ENCODE measurements at places on chromosomes 1 and 21.

GRCh38 chr1:245179706-245180105, 24.9 kb downstream of the KIF26B start:
- no peak for DNase-seq

DNA sequence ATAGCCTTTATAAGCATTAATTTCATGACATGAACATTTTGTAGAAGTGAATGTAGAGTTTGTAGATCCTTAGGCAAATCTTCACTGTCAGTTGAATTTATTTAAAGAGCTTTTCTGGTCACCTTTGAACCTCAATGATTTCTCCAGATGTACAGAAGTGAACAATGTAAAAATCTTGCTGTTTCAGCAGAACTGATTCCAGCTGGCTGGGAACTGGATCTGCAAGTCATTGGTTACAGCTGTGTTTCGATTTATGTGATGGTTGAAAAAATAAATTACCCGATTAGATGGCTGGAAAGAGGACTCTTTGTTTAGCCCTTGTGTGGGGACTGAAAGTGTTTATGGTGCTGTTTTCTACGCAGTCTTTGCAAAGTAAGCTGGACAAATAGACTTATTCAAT, 849.8 kb downstream of the USP25 start:
- no peak for DNase-seq

- DNase-seq = no peak
Observed at GRCh38 chr1:119115311-119115710, 25.1 kb downstream of the WARS2 start.

GRCh38 chr1:26200413-26200812, 10.0 kb downstream of the CATSPER4 start:
- no peak for DNase-seq

GRCh38 chr1:11862890-11863289, 4.1 kb upstream of the NPPB start:
- peak; percentile 54 for DNase-seq

- no peak for DNase-seq
Observed at GRCh38 chr21:32977216-32977615, 48.5 kb upstream of the OLIG2 start.

- no peak for DNase-seq
Observed at GRCh38 chr1:203492082-203492747, 1.7 kb upstream of the OPTC start.

- no peak for DNase-seq
Observed at GRCh38 chr1:79629414-79629813, 622.9 kb upstream of the ADGRL4 start.

DNA sequence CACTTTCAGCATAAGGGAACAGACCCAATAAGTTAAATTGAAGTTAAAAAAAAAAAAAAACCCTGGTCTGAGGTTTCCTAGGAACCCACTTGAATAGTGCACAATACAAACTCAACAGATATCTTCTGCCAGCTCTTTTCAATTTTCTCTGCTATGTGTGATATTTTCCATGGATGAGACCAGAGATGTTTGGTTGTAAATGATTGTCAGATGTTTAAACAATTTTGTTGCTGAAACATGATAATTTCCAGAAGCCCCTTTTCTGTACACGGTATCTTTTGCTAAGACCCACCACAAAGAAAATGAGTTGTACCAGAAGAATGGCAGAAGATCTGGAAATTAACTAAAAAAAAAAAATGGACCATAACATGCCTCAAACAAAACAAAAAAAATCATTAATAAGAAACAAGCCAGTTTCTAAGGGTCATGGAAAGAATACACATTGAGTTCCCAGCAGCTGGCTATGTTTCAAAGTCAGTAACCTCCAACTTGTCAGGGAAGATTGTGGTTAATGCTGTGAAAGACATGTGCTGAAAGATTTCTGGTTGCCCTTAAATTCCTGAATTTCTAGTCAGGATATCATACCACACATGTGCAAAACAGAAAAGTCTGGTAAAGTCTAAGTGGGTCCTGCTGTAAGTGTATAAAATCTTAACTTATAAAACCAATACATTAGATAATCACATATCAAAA, 35.6 kb upstream of the MGST3 start:
- no peak for DNase-seq

DNA sequence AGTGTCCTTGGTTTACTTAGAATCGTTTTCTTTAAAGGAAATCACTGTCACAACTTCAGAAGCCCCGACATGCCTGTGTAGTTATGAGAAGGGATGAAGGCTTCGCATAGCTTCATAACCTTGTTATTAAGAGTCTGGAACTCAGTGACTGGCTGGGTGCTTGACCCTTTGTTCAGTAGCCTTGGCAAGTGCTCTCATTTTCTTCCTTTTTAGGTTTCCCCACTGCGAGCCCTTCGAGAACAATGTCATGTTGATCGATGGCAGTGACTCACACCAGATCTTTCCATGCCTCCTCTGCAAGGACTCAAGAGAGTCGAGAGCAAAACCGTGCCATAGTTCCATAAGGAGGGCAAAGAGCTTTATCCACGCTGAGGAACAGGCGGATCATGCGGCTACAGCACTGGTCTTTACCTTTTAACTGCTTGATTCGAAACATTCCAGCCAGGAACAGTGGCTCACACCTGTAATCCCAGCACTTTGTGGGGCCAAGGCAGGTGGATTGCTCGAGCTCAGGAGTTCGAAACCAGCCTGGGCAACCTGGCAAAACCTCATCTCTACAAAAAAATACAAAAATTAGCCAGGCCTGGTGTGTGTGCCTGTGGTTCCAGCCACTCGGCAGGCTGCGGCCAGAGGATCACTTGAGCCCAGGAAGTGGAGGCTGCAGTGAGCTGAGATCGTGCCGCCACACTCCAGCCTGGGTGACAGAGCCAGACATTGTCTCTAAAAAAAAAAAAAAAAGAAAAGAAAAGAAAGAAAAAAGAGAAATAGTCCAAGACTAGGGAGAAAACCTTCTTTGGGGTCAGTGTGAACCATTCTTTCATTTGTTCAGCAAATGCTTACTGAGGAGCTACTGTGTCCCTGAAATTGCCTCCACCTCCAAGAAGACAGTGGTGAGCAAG, 95.4 kb upstream of the ERRFI1 start:
- DNase-seq = peak; percentile 31

DNA sequence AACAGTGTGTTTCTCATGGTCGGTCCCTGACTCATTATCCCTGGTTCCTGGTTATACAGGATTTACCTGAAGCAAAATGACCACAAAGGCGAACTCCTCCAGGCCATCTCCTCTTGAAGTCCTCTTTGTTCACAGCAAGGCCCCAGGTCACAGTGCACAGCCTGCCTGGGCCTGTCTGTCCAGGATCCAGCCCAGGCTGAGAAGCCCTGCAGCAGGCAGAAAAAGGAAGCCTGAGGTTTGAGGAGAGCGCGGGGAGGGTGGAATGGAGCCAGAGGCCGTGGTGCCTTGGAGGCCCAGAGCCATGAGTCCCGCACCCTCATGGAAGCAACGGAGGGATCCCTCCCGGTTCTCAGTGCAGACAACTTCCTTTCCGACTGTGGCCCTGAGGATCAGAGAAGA, 136.8 kb upstream of the IRF2BP2 start:
- peak; percentile 63 for DNase-seq

DNA sequence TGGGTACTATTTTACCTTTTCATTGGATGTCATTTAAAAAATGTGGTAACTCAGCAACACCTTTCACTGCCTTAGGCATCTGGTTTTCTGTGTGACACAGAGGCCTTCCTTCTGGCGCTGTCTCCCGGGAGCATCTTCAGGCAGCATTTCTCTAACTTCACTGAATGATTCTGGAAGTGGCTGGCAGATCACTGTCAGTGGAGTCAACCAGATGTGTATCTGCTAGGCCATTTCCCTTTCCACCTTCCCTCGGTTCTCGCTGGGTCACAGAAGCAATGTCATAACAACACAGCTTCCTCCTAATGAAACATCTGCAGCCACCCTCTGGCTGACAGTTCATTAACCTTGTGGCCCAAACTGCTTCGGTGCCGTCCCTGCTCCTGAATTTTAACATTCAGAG, 137.8 kb downstream of the KIF26B start:
- DNase-seq = no peak

DNA sequence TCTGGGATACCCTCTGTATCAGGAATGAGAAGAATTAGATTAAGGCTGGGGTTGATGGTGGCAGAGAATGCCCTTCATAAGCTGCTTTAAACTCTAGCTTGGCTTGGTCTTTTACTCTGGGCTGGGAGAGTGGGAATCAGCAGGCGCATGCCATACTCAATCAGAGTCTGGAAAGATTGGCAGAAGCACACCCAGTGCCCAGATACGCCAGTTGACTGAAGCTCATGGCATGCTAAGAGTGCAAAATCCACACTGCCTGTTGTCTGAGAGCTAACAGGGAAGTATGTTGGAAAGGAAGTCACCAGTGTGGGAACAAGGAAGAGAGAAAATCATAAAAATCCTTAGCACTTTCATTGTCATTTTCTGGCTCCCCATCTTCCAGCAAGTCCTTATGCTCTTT, 53.0 kb downstream of the HMCN1 start:
- no peak for DNase-seq

GRCh38 chr1:201255479-201256362, 27.6 kb upstream of the PKP1 start:
- DNase-seq = no peak

DNA sequence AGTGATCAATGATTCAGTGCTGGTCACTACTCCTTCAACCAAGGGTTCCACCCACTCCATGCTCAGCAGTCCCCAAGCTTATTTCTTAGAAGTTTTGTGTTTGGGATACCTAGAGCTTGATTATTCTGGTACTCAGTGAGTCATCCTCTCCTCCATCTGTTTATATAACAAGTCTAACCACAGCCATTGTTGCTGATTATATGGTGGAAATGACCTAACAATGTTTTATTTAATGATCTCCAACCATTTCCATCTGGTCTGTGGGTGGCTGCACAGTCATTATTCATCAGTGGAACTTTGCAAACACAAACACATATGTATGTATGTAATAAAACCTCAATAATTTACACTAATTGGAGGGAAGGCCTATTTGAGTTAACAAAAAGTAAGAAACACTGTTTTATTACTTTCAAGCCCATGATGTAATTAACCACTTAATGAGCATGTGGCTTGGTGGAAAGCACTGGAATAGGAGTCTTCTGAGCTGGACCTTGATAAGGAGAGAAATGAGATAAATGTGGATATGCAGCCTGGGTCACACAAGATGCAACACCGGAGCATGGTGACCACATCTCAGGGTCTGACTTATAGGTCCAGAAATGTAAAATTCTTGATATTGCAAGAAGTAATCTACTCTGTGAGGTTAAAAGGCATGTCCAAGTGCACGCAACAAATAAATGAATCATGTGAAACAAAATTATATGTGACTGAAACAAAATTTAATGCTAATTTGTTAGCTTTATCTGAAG, 99.0 kb upstream of the WLS start:
- DNase-seq = peak; percentile 44

DNA sequence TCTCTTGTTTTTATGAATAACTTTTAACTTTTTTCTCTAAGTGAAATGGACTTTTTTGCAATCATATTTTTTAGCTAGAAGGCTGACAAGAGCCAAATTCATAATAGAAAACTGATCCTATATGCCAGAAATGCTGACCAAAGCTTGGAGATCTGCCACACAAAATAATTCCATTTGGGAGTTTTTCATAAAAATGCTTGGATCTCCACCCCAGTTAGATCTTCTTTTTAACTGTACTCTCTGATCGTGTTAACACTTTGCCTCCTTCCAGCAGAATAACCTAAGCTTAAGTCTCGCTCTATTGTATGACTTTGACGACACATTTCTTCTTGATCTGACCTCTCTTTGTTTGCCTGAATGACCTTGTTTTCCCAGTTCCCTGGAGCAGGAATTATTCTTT, 16.8 kb downstream of the FLG2 start:
- no peak for DNase-seq

DNA sequence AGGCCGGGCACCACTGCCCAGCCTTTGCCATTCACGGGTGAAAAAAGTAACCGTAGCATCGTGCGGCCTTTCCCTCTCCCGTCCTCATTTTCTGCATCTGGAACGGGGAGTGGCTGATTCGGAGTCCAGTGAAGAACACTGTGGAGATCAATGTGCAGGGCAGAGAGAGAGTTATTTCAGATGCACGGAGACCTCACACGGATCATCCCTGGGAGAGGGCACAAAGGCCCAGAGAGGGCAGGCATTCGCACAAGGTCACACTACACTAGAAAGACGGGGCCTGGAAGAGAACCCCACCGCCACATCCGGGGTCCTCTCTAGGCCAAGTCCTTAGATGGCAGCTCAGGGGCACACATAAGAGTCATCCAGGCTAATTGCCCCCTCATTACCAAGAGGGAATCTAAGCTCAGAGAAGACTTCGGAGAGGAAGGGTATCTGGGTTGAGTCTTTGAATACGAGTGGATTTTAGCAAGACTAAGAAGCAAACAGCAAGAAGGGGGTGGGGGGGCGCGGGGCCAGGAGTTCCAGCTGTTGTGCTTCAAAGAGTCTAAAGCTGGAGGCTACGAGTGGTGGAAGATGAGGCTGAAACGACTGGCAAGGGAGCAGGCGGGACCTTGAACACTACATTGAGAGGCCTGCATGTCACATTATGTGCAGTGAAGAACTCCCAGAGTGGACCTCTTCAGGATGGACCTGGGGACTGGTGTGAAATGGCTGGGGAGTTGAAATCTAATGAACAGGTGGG, 857 bp downstream of the GPX7 start:
- no peak for DNase-seq

DNA sequence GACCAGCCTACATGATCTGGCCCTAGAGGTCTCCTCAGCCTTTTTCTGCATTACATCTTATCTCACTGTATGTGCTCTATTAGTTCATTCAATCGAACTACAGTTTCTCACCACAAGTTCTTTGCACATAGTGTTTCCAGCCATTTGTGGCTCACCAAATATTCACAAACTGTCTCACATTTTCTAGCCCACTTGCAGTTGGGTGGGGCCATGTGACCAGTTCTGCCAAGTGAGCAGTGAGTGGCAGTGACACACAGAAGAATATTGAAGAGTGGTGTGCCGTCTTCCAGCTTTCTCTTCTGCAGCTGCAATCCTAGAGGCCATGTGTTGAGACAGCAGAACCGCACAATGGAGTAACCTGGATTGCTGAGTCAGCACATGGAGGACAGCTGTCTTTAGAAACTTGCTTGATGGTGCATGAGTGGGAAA, 103.2 kb upstream of the ZNF644 start:
- no peak for DNase-seq

- DNase-seq = no peak
Observed at GRCh38 chr1:51270751-51271150, 34.7 kb downstream of the RNF11 start.

- DNase-seq = peak; percentile 80
Observed at GRCh38 chr1:23368562-23369334, 888 bp downstream of the ZNF436 start.

GRCh38 chr1:223714849-223715603, 2.7 kb downstream of the CAPN2 start:
- DNase-seq = peak; percentile 94

DNA sequence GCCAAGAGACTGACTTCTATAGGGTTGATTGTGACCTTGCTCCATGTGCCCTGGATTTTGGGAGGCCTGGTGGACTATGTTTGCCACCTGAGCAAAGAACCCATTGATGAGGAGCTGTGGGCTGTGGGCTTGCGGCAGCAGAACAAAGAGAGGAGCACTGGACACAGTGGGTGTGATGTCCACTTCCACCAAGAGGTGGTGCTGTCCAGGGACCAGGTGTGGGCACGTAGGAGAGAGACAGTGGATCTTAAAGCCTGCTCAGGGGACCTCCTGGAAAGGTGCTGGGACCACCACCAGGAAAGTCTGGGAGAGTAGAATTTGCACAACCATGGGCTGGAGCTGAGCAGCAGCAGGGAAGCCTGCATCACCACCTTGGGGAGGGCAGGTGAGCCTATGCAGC, 106.7 kb upstream of the ETS2 start:
- no peak for DNase-seq
